ENCODE measurements at places on chromosomes 7 and 10. TPM values are rescaled to one million over a fixed set of nuclear protein-coding genes. Genes with fewer than 3 reads are reported as not detected.
A peak's percentile ranks its signal among the peaks of the same experiment; 100 is the strongest.

DNA sequence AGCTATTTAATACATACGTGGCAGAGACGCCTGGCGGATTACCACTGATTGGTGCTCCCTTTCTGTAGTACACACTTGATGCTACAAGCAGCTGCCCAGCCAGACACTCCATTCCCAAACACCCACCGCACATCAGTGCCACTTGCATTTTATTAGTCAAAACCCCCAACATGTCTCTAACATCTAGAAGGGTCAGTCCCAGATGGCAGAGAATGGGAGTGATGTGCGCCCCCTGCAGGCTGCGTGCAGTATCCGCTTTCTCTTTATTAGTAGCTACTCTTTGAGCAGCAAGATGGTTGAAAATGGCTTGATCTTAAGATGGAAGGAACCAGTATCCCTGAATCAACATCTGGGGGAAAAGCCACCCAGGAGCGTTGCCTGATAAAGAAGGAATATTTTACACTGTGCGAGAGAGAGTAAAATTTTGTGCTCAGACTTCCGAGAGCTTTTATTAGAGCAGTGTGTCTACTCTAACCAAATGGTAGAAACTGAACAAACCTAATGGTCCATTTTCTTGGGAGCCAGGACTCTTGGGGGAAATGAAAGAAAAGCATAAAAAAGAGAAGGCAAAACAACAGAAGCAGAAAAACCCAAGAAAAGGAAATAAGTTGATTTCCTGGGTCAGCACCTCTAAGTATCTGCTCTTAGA lies 78.3 kb downstream of the ST8SIA6 start:
- no peaks in the 10 kb centered on the region for H3K4me1 ChIP-seq
- no peaks in the 10 kb centered on the region for H3K36me3 ChIP-seq
- no peak overlapping the region for H3K4me3 ChIP-seq
- H3K27me3 ChIP-seq, result peaks cover 2% of the 10 kb centered on the region
- H3K27ac ChIP-seq, result no peak overlapping the region

GRCh38 chr7:87139514-87139913 lies 12.7 kb upstream of the DMTF1 start:
- no peak for DNase-seq
- H3K27ac ChIP-seq, result no peak overlapping the region
- peaks cover 8% of the 10 kb centered on the region for H3K4me1 ChIP-seq
- H3K36me3 ChIP-seq, result no peaks in the 10 kb centered on the region

GRCh38 chr10:113496111-113497109 lies 56.4 kb upstream of the HABP2 start:
- H3K4me1 ChIP-seq, result peaks cover 2% of the 10 kb centered on the region
- no peak overlapping the region for H3K4me3 ChIP-seq
- peaks cover 19% of the 10 kb centered on the region for H3K27me3 ChIP-seq
- no peaks in the 10 kb centered on the region for H3K36me3 ChIP-seq

- H3K4me3 ChIP-seq, result peak overlapping the region; percentile 65
- H3K4me1 ChIP-seq, result peaks cover 76% of the 10 kb centered on the region
- no peak for DNase-seq
- peaks cover 62% of the 10 kb centered on the region for H3K36me3 ChIP-seq
- H3K27ac ChIP-seq, result peak overlapping the region; percentile 87
- no peaks in the 10 kb centered on the region for H3K27me3 ChIP-seq
Measured at GRCh38 chr7:92813390-92814024, 22.9 kb downstream of the CDK6 start.

DNA sequence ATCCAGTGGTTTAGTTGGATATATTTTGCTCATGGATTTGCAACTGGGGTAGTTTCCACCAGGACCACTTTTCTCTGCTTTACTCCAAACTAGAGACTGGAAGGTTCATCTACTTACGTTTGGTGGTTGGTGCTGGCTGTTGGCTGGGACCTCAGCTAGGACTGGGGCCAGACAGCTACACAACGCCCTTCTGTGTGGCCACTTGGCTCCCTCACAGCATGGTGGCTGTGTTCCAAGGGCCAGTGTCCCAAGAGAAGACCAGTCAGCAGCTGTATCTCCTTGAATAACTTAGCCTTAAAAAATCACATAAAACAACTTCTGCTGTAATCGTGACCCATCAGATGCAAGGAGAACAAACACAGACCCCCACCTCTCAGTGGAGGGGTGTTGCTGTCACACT lies 4.2 kb upstream of the KCNH2 start:
- peaks cover under 1% of the 10 kb centered on the region for H3K36me3 ChIP-seq
- peaks cover 50% of the 10 kb centered on the region for H3K27me3 ChIP-seq
- H3K4me1 ChIP-seq, result peaks cover 11% of the 10 kb centered on the region
- DNase-seq, result no peak

GRCh38 chr10:103569896-103570295 lies 76.4 kb downstream of the NEURL1 start:
- DNase-seq, result no peak
- H3K4me3 ChIP-seq, result no peak overlapping the region
- H3K27me3 ChIP-seq, result no peaks in the 10 kb centered on the region

GRCh38 chr7:17745610-17746009 lies 194.7 kb downstream of the SNX13 start:
- H3K4me1 ChIP-seq, result no peaks in the 10 kb centered on the region
- no peak overlapping the region for H3K27ac ChIP-seq
- no peaks in the 10 kb centered on the region for H3K36me3 ChIP-seq

GRCh38 chr10:49620841-49621378 lies 7.1 kb downstream of the CHAT start:
- H3K27ac ChIP-seq, result no peak overlapping the region
- no peaks in the 10 kb centered on the region for H3K4me1 ChIP-seq
- DNase-seq, result no peak
- H3K27me3 ChIP-seq, result peaks cover 12% of the 10 kb centered on the region
- no peaks in the 10 kb centered on the region for H3K36me3 ChIP-seq

DNA sequence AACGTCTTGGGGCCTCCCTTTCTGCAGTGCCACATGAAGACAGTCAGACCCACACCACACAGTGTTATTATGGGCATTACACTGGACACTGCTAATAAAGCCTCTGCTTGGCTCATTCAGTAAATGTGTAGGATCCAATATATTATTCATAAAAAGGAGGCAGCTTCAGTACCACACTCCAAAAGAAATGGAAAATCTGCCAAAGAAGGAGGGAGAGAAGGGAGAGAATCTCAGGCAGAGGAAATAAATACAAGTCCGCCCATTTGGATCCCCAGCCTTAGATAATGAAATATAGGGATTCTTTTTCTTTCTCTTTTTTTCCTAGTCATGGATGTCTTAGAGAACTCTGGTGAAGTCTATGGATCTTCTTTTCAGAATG lies 162.2 kb downstream of the ELMO1 start:
- H3K4me1 ChIP-seq, result peaks cover 26% of the 10 kb centered on the region
- H3K4me3 ChIP-seq, result no peak overlapping the region
- no peak overlapping the region for H3K27ac ChIP-seq
- DNase-seq, result no peak

DNA sequence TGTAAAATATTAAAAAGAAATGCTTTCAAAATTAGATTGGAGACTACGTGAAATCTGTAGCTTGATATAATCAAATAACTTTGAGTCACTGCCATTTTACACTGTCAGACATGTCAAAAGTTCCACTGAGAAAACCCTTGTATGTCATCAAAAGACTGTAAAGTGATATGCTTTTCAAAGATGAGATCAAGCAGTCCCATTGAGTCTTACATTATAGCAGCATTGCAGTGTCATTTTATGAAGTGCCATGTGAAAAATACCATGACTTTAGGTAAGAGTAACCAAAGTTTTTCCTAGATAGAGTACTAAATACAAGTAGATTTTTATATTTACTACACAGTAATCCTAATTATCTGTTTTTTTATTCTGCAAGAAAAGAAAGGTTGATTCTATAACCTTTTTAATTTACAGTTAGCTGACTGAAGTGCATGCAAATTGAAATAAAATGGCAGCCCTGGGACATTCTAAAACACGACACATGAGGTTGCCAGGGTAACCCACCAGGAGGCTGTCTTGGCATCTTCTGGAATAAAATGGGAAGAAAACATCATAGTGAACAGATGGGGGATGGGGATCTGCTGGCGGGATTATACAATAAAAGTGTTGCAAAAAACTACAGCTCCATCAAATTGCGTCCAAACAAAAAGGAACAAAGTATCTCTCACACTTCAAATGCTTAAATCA lies 91.3 kb upstream of the TMEM106B start:
- no peak overlapping the region for H3K27ac ChIP-seq
- H3K4me3 ChIP-seq, result no peak overlapping the region
- H3K36me3 ChIP-seq, result no peaks in the 10 kb centered on the region
- H3K4me1 ChIP-seq, result no peaks in the 10 kb centered on the region
- H3K27me3 ChIP-seq, result peaks cover 20% of the 10 kb centered on the region

GRCh38 chr7:115410972-115411686 lies 489.2 kb downstream of the MDFIC start:
- H3K4me1 ChIP-seq, result peaks cover 7% of the 10 kb centered on the region
- no peaks in the 10 kb centered on the region for H3K36me3 ChIP-seq
- H3K27ac ChIP-seq, result no peak overlapping the region
- peaks cover 2% of the 10 kb centered on the region for H3K27me3 ChIP-seq

DNA sequence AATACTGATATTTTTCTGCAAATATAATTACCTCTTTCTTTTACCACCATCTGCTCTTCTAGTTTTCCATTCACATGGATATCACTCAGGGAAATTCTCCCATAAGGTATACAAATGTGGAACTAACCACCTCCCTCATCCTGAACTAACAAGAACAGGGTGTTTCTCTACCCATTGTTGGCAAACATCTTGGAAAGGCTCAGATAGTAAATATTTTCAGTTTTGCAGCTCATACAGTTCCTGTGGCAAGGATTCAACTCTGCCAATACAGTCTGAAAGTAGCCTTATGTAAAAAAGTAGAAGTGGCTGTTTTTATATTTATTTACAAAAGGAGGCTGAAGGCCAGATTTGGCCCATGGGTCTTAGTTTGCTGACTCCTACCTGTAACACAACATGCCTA lies 513.0 kb upstream of the TEX47 start:
- no peaks in the 10 kb centered on the region for H3K36me3 ChIP-seq
- no peak for DNase-seq
- no peak overlapping the region for H3K4me3 ChIP-seq
- H3K4me1 ChIP-seq, result no peaks in the 10 kb centered on the region
- H3K27me3 ChIP-seq, result no peaks in the 10 kb centered on the region

DNA sequence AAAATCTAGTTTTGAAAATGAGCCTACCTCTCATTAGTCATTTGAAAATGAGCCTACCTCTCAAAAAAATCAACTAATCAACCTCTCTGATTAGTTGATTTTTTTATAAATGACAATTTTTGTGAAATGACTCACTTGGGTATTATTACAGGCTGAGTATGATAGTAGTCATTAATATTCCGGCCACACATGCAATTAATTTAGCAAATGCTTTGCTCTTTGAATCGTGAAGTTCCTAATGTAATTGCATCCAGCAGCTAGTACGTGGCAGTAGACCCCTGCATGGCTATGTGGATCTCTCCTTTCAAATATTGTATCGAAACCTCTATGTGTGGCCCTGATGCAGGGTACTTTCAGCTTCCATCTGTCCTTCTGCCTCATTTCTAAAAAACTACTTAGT lies 245.9 kb upstream of the PHYHIPL start:
- no peaks in the 10 kb centered on the region for H3K36me3 ChIP-seq
- no peak overlapping the region for H3K4me3 ChIP-seq
- no peak overlapping the region for H3K27ac ChIP-seq

GRCh38 chr7:41910940-41911600 lies 208.2 kb upstream of the INHBA start:
- no peaks in the 10 kb centered on the region for H3K36me3 ChIP-seq
- H3K27ac ChIP-seq, result no peak overlapping the region
- no peak overlapping the region for H3K4me3 ChIP-seq
- H3K27me3 ChIP-seq, result peaks cover 10% of the 10 kb centered on the region

- peaks cover 7% of the 10 kb centered on the region for H3K36me3 ChIP-seq
- no peak for DNase-seq
- H3K27ac ChIP-seq, result peak overlapping the region; percentile 9
- no peak overlapping the region for H3K4me3 ChIP-seq
Measured at GRCh38 chr7:380711-381210, 90.8 kb downstream of the FOXL3 start.

GRCh38 chr10:116331815-116332214 lies 7.6 kb downstream of the CCDC172 start:
- no peak for DNase-seq
- no peaks in the 10 kb centered on the region for H3K36me3 ChIP-seq
- H3K27ac ChIP-seq, result no peak overlapping the region
- H3K4me1 ChIP-seq, result no peaks in the 10 kb centered on the region

GRCh38 chr10:93098816-93099215 lies 25.1 kb downstream of the CYP26A1 start:
- H3K27me3 ChIP-seq, result peaks cover 2% of the 10 kb centered on the region
- no peaks in the 10 kb centered on the region for H3K4me1 ChIP-seq
- H3K27ac ChIP-seq, result no peak overlapping the region
- no peak for DNase-seq
- H3K4me3 ChIP-seq, result no peak overlapping the region
- H3K36me3 ChIP-seq, result no peaks in the 10 kb centered on the region

GRCh38 chr7:158664406-158664805 lies 40.2 kb downstream of the NCAPG2 start:
- peaks cover 53% of the 10 kb centered on the region for H3K36me3 ChIP-seq
- H3K27me3 ChIP-seq, result no peaks in the 10 kb centered on the region
- peaks cover 5% of the 10 kb centered on the region for H3K4me1 ChIP-seq
- no peak for DNase-seq

DNA sequence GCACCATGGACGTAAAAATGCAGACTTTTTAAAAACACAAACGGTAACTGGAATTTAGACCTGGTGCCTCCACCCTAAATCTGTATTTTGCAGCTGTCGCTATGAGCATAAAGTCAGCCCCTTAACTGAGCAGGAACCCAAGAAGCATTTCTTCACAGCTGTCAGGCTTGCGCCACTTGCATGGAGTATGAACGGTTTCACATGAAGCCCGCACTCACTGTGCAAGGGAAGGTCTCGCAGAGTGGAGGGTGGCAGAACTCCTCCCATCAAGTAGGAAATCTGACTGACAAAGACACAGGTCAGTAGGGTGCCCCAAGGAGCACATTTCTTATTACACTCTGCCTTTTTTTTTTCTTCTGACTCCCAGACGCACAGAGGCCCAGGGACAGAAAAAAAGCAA lies 58.5 kb downstream of the ELMO1 start:
- no peak overlapping the region for H3K27ac ChIP-seq
- H3K4me1 ChIP-seq, result peaks cover 3% of the 10 kb centered on the region
- no peaks in the 10 kb centered on the region for H3K27me3 ChIP-seq
- no peak for DNase-seq
- no peaks in the 10 kb centered on the region for H3K36me3 ChIP-seq
- H3K4me3 ChIP-seq, result no peak overlapping the region

DNA sequence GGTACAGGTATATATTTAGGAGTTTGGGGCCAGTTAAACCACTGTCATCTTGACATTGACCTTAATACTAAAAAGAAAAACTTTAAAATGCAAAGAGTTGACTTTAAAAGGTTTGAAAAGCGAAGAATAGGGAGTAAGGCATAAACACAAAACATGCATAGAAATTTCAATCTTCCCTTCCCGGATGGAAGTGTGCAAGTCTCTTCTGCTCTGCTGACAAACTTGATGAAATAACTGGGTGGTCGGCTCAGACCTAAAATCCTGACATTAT lies 3.4 kb upstream of the SPAG6 start:
- no peak overlapping the region for H3K27ac ChIP-seq
- peaks cover 45% of the 10 kb centered on the region for H3K4me1 ChIP-seq
- peaks cover 76% of the 10 kb centered on the region for H3K27me3 ChIP-seq
- peak overlapping the region; percentile 69 for H3K4me3 ChIP-seq

The SFXN2 gene
- 22.2 TPM for total RNA-seq

The NYAP1 gene
- total RNA-seq, result not detected

The NRP1 gene
- 0.11 TPM for total RNA-seq

The TSC22D4 gene
- 132 TPM for total RNA-seq

The SGCE gene
- not detected for total RNA-seq

The GATA3 gene
- 44.9 TPM for total RNA-seq

The GSTO2 gene
- total RNA-seq, result 1.2 TPM

The DNAJC1 gene
- 21.4 TPM for total RNA-seq

The HGF gene
- not detected for total RNA-seq

The TRIM74 gene
- total RNA-seq, result 1.4 TPM

The ELAPOR2 gene
- 2.3 TPM for total RNA-seq

The INSYN2A gene
- total RNA-seq, result not detected

Measured in activated CD8-positive, alpha-beta T cell treated with anti-CD3 and anti-CD28 coated beads, Interleukin-2, amount 10 ng/mL, durations not matched to agents 7 days and 5 days (primary cell).